ENCODE measurements at places on chromosomes 5 and 9.

- no peak for DNase-seq
Observed at GRCh38 chr5:145510324-145510723, 324.8 kb downstream of the PRELID2 start.

GRCh38 chr5:123671042-123671441 lies 159.1 kb downstream of the CSNK1G3 start:
- DNase-seq = peak; percentile 61

- DNase-seq = peak; percentile 65
Observed at GRCh38 chr5:150590979-150591695, 49.3 kb upstream of the SYNPO start.

GRCh38 chr5:172444110-172444510 lies 10.2 kb downstream of the SH3PXD2B start:
- no peak for DNase-seq

DNA sequence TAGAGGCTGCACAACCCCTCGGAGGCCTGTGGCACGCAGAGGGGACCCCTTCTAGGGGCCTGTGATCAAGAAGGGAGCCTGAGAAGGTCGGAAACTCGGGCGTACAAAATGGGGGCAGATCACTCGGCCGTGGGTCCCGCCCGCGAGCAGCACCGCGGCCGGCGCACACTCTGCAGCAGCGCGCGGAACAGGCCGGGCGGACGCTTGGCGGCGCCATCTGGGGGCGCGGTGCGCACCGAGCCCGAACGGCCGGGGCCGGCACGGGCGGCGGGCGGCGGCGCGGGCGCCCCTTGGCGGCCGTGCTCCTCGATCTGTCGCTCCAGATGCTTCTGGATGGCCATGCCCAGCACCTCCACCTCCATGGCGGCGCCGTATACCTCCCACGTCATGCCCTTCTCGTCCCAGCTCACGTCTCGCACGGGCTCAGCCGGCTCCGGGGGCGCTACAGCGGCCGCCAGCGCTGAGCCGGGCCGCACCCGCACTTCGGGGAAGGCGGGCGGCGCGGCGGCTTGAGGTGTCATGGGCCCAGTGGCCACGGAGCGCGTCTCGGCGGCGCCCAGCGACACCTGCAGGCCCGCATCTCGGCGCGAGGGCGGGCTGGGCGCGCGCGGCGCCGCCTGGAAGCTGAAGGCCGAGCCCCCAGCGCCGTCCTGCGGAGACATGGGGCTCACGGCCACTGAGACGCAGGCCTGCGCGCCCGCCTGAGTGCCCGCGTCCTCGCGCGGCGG lies 13.1 kb downstream of the GPRIN1 start:
- peak; percentile 79 for DNase-seq

GRCh38 chr5:76532973-76533372 lies 90.2 kb downstream of the F2RL2 start:
- no peak for DNase-seq

DNA sequence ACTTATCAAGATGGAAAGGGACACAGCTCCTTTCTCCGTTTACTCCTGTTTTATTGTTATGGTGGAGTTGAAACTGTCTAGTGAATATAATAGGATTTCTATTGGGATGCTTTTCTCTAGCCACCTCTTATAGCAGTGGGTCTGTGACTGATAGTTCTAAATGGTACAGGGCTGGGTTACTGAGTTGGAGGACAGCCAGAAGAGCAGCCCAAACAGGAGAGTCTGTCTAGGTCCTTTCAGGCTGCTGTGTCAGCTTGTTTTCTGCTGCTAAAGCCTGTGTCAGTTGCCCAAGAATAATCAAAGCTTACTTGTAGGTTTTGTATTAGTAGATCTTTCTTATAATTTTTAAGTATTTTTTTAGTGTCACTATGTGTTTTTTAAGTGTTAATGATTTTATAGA lies 356.0 kb upstream of the SEMA6A start:
- DNase-seq = no peak

- no peak for DNase-seq
Observed at GRCh38 chr9:75432386-75432785, 344.1 kb downstream of the OSTF1 start.

- DNase-seq = no peak
Observed at GRCh38 chr5:136793300-136793699, 428.0 kb upstream of the TRPC7 start.

GRCh38 chr9:97759581-97760288 lies 62.6 kb upstream of the XPA start:
- DNase-seq = no peak

Measured in neural progenitor cell (in vitro differentiated cells).